ENCODE measurements at places on chromosomes 4 and X.

DNA sequence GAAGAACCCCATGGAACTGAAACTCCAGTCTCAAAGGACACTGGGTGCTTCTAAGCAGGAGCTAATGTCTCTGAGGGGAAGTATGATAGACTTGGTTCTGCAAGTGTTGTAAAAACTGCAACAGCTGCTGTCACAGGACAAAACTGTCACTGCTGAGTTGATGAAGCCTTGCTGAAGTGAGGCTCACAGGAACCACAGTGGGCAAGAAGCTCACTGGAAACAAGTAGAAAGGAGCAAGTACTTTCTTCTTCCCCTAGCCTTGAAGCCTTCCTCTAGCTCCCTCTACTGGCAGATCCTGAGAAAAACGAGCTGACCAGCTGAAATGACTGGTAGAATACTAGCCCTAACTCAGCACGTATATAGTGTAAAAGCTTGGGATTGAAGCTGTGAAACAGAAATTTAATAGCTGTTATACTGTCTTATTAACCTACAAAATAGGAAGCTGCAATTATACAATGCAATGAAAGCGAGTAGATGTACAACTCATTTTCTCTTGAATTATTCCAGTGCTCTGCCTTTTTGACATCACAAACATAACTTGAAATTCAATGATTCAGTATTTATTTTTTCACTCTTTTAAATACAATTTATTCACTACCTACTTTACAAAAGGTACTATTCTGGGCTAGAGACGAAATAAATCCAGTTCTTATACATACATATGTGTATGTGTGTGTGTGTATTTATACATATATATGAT, 91.4 kb downstream of the GABRB1 start:
- peak; percentile 65 for DNase-seq

DNA sequence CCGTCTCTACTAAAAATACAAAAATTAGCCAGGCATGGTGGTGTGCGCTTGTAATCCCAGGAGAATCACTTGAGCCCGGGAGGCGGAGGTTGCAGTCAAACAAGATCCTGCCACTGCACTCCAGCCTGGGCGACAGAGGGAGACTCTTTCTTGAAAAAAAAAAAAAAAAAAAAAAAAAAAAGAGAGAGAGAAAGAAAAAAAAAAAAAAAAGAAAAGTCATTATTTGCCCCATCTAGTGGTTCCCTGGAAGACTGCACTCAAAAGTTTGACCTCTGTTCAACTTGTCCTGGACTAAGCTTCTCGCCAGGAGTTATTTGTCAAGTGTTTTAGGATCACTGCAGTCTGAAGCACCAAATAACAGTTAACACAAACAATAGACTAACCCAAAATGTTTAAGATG, 45.3 kb upstream of the KCTD8 start:
- DNase-seq, result no peak

DNA sequence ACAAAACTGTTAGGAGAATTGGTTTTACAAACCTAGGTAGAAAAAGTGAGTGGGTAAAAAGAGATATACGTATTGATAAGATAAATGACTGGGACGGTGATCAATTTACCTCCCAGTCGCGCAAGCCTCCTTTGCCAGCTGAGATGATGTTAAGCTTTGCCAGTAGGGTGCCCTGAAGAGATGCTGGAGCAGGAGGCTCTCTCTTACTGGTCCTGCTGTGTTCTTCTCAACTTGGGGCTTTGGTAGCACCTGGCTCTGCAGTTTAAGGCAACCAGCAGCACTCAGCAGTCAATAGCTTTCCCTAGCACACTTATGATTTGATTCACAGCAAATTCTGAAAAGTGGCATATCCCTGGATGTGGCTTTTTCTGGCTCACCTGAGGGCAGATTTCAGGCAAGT, 1461.7 kb downstream of the ADGRL3 start:
- no peak for DNase-seq

- no peak for DNase-seq
Measured at GRCh38 chrX:39736216-39737211, 361.2 kb downstream of the BCOR start.

Data from CD4-positive, alpha-beta T cell treated with Interleukin-4 for 4 hours (primary cell).